ENCODE measurements at places on chromosomes 3 and 15.

DNA sequence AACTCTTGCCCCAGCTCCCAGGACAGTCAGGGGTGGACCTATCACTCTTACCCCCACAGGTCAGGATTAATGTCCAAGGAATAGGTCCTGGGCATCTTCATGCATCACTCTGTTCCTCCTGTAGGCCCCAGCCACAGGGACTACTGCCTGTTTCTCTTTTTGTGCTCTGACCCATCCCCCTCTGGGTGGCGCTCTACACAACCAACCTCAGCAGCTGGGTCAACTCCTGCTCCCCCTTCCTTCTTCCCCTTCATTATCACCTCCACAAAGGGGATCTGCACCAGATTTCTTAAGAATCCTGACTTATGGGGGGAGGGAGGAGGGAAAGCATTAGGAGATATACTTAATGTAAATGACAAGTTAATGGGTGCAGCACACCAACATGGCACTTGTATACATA, 12.2 kb upstream of the TRANK1 start:
- no peak for DNase-seq

DNA sequence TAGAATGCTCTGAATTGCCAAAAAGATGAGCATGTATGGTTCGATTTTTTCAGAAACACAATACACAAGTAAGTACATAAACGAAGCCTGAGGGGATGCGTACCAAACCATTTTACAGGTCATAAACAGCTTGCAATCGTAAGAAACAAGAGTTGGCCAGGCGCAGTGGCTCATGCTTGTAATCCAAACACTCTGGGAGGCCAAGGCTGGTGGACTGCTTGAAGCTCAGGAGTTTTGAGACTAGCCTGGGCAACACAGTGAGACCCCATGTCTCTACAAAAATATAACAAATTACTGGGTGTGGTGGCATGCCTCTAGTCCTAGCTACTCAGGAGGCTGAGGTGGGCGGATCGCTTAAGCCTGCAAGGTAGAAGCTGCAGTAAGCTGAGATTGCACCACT, 13.4 kb downstream of the TRA2B start:
- no peak for DNase-seq

DNA sequence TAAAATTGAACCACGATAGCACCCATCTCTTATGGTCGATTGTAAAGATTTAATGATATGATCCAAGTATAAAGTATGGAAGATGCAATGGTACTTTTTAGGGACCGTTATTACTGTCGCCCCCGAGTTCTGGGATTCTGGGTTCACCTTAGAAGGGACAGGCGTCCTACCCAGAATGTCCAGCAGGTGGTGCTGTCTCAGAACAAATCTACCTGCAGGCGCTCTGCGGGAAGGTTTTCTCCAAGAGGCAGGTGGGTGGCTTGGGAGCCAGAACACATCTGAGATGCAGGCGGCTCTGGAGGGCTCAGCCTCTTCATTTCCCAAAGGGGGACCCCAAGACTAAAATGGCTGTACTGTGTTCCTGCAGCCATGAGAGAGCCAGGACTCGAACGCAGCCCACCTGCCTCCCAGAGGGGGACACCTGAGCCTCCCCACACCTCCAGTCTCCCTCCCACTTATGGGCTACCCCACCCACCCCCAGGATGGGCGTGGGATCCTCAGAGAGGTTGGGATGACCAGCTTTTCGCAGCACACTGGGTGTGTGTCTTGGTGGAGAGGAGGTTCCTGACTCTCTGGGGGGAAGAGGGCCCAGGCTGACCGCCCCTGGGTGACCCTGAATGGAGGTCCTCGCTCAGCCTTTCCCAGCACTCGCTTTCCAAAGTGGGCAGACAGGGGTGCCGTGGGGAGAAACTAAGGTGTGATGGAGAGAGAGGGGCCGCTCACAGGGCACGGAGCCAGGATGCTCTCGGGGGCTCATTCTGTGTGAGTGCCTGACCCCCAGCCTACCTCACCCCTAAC, 28.1 kb upstream of the CORO2B start:
- DNase-seq = no peak

GRCh38 chr15:31214158-31214863, 112.3 kb upstream of the KLF13 start:
- DNase-seq = no peak

- DNase-seq = no peak
These were observed 13.6 kb upstream of the SMCO1 start for GRCh38 chr3:196528639-196529233.

- DNase-seq = no peak
These were observed 30.6 kb downstream of the SLC49A4 start for GRCh38 chr3:122825460-122825859.

DNA sequence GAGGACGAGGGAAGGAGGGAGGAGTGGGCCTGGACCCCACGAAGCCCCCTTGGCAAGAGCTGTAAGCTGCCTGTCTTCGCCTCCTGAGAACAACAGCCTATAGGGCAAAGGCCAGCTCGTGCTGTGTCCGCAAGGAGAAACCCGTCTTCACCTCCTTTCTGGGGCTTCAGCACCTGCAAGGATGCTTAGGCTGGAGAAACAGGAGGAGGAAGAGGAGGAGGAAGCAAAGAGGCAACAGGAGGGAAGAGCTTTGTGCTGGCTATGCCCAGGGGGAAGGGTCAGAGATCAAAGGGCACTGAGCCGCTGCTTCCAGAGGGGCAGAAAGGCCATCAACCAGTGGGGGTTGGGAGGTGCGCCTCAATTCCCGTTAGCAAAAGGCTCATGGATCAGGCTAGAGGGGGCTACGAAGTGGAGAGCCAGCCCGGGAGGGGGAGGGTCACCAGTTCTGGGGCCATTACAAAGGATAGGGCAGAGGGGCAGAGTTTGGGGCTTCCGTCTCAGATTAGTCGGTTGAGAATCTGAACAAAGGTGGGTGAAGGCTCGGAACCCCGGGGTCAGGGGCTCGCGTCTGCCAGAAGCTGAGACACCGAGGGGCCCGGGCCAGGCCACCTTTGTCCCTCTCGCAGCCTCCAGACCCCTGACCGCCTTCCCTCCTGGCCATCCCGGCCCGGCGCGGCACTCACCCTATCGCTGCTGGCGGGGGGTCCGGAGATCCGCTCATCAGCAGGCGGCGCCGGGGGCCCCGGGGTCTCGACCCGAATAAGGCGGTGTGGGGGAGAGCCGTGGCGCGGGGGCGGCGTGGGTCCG, 792 bp downstream of the SHF start:
- DNase-seq = no peak
